ENCODE measurements at places on chromosomes 4 and X.

DNA sequence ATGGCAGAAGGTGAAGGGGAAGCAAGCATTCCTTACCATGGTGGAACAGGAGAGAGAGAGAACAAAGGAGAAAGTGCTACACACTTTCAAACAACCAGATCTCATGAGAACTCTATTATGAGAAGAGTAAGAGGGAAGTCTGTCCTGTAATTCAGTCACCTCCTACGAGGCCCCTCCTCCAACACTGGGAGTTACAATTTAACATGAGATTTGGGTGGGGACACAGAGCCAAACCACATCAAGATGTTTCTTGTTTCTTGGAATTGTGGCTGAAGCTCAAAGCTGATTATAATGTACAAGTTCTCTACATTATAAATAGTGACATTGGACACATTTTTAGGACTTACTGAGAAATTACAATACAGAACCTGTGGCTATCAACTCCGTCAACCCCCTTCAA lies 29.5 kb upstream of the TAPT1 start:
- DNase-seq, result no peak

DNA sequence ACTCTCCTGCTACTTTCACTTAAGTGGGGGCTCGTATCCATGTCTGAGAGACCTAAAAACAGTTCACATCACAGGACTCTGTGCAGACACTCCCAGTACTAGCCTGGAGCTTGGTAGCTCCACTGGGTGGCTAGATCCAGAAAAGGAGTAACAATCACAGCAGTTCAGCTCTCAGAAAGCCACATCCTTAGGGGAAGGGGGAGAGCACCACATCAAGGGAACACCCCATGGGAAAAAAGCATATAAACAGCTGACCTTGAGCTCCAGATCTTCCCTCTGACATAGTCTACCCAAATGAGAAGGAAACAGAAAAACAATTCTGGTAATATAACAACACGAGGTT lies 175.8 kb downstream of the FAM13A start:
- DNase-seq, result no peak

- DNase-seq, result no peak
These were observed 402.8 kb upstream of the NWD2 start for GRCh38 chr4:36841583-36842326.

- no peak for DNase-seq
These were observed 55.8 kb downstream of the IL1RAPL2 start for GRCh38 chrX:104621781-104622180.

GRCh38 chrX:134184936-134185335 lies 52.0 kb upstream of the CCDC160 start:
- DNase-seq, result no peak

DNA sequence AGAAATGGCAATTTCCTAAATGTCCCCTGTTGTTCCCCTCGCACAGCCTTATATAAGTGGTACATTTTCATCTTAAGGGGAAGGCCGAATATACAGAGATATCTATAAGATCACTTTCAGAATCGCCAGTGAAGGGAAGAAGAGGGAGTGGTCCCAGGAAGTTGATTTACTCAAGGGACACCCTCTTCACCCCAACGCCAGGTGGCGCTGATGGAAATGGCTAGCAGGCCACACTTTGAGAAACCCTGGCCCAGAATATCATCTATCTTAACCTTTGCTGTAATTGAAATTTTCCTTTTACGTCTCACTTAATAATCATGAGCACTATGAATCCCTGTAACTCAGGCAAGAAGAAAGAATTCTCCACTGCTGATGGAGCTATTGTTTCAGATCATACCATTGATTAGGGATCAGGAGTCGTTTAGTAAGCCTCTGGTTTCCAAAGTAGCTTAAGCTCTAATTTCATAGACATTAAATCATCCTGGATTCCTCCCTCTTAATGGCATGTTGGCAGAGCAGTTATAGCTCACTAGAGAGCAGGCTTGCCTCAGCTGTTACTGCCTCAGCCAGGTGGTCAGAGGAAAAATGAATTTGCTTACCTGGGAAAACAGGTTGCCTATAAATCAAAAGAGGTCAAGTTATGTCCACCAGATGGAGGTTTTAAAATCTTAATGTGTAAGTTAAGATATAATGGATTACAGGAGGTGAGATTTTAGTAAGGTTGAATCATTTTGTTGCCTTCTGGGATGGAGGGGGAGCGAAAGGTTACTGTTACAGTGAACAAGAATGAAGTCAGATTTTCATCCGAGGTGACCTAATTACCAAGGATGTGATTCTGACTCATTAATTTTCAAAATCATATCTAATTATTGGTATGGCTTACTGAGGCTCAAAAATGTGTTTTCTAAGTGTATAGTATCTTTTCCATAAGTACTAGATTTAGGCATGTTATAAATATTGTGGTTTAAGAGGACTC lies 941.2 kb upstream of the TENM3 start:
- DNase-seq, result no peak

DNA sequence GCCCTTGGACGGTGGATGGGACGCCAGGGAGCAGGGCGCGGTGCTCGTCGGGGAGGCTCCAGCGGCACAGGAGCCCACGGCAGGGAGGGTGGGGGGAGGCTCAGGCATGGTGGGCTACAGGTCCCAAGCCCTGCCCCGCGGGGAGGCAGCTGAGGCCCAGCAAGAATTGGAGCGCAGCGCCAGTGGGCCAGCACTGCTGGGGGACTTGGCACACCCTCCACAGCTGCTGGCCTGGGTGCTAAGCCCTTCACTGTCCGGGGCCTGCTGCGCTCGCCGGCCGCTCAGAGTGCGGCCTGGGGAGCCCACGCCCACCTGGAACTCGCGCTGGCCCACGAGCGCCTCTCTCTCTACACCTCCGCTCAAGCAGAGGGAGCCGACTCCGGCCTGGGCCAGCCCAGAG lies 8.6 kb downstream of the CD38 start:
- no peak for DNase-seq

DNA sequence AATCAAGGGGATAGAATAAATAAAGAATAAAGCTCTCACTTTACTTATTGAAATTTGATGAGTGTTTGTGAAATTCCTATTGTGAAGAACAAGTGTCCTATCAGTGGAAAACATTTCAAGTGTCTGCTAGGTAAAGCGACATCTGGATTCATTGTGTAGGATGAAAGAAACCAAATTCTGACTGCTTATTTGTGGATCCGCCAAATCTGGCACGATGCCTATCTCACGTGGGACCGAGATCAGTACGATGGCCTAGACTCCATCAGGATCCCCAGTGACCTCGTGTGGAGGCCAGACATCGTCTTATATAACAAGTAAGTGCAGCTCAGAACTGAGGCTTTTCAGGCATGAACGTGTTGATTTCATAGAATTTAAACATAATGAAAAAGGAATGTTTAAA lies 1.9 kb downstream of the CHRNA9 start:
- no peak for DNase-seq

DNA sequence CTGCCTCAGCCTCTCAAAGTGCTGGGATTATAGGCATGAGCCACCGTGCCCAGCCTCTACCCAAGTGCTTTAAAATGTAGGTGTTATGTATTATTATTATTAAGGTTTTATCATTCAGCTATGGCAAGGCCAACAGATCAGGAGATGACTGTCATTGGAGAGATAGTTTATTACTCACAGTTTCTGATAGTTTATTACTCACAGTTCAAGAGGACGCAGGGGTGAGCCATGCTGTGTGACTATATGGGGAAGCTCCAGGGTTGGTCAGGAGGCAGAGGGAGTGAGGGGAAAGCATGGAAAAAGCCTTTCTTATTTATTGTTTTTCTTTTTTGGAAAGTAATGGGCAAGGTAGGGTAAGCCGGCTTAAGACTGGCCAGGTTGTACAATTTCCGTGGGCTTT lies 25.4 kb upstream of the ARSD start:
- DNase-seq, result no peak

- DNase-seq, result no peak
These were observed at the start of gene DAPP1 for GRCh38 chr4:99816545-99817308. TSS of gene DAPP1 (plus strand) at chr4:99816827. CDS start at chr4:99816914, 87 bp downstream.

DNA sequence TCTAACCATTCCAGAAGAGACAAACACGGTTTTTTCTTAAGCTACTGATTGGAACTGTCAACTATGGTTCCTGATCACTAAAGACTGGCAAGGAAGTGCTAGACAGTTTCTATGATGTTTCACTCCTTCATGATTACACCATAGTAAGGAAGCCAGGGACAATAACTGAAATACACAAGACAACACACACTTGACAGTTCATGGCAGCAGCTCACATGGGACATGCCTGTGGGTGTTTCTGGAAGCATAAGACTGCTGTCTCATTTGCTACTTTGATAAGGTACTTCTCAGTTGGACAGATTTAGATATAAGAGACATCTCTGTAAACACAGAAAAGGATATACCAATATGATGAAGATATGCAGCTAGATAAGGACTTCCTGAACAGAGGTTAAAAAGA lies 8.3 kb upstream of the IRAK1 start:
- DNase-seq, result no peak

DNA sequence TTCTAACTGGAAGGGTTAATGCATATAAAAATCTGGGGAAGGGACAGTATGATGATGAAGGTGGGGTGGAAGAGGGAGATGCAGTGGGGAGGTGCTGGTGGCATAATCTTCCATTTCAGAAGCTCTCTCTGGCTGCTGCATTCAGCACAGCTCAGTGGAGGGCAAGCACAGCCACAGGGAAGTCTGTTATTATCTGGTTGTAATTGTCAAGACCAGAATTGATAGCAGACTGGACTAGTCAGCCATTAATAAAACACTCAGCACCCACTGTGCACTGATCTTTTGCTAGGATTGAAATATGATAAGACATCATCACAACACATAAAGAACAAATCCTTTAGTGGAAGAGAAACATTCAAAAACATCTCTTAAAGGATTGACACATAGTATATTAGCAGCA lies 414.2 kb upstream of the LCORL start:
- no peak for DNase-seq

DNA sequence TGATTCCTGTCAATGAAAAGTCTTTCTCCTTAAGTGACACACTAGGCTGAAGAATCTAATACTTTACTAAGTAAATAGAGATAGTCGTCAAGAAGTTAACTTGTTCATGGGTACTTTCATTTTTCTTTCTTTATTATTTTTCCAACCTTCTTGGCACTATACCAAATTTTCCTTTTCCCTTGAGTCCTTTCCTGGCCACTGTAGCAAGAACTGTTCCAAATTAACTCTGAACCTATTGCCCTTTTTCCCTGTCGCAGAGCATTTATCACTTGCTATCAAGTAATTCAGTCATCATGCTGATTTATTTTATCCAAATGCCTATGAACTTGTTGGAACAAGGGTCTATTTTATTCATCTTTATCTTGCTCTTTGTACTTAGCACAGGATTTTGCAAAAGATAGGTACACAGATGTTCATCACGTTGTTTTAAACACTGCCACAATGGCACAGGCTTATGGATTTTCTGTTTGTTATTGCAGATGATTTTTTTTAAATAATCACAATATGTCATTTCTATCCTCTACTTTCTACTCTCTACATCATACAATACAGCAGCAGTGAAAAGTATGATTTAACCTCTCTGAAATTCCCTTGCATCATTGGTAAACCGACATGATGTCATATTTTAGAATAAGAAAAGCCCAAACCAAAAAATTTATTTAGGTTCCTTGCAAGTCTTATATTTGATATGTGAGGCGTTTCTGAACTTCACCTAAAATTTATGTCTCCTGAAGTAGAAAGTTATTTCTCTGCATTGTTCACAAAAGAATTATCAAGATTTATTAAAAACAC lies 2352.3 kb downstream of the PCDH7 start:
- no peak for DNase-seq

Measured in left forelimb (tissue), 1 donor.